ENCODE measurements at places on chromosomes 16 and 17. TPM values are rescaled to one million over a fixed set of nuclear protein-coding genes. Genes with fewer than 3 reads are reported as not detected.

Gene FBXW10B
- total RNA-seq: 0.34 TPM

Gene ATP5PD
- 154 TPM for total RNA-seq

Gene RNF222
- not detected for total RNA-seq

Gene KRT33B
- not detected for total RNA-seq

Gene KRT24
- total RNA-seq: not detected

Gene KRT39
- total RNA-seq: not detected

Gene CPHXL2
- total RNA-seq: not detected

Gene TPSG1
- total RNA-seq: 0.61 TPM

Gene HS3ST3A1
- 3.5 TPM for total RNA-seq

Gene FOXF1
- 28.2 TPM for total RNA-seq

Gene CCDC200
- total RNA-seq: not detected

Gene ESRP2
- total RNA-seq: 81.3 TPM

Gene ADAD2
- not detected for total RNA-seq

Gene RRAD
- 50.3 TPM for total RNA-seq

Gene AOC3
- total RNA-seq: 96.4 TPM

Gene EPN3
- 0.74 TPM for total RNA-seq

Gene ARL5C
- total RNA-seq: not detected

Gene TTYH2
- total RNA-seq: 2.4 TPM

Gene RGS11
- 6.8 TPM for total RNA-seq

Gene SLC12A3
- not detected for total RNA-seq

Gene CRYM
- 18.6 TPM for total RNA-seq

Gene MFAP4
- total RNA-seq: 159 TPM

Gene ZNF267
- total RNA-seq: 27.4 TPM

Gene KIF18B
- total RNA-seq: 0.89 TPM

Gene CORO1A
- total RNA-seq: 59.6 TPM

Gene SPNS1
- total RNA-seq: 24.6 TPM

Gene TERB1
- total RNA-seq: not detected

Gene CD68
- 478 TPM for total RNA-seq

Gene CTRB2
- not detected for total RNA-seq

Gene VTN
- total RNA-seq: 0.67 TPM

Gene NDEL1
- 62.3 TPM for total RNA-seq

Gene DOC2B
- total RNA-seq: 6.8 TPM

Gene KRT12
- total RNA-seq: not detected

Gene CCDC137
- total RNA-seq: 10.8 TPM

Gene TBC1D26
- not detected for total RNA-seq

Gene DHRS7C
- total RNA-seq: not detected

Gene KRTAP2-1
- total RNA-seq: not detected

Gene TAC4
- not detected for total RNA-seq

Gene KRTAP9-8
- total RNA-seq: not detected

Gene MARCHF10
- 1.4 TPM for total RNA-seq

Gene PABPN1L
- not detected for total RNA-seq

Gene PRDM7
- total RNA-seq: not detected

Gene SPATA22
- not detected for total RNA-seq

Gene CFAP97D1
- total RNA-seq: not detected

Gene MMP2
- total RNA-seq: 165 TPM

Gene TEKT5
- total RNA-seq: 0.20 TPM

Gene CENPN
- total RNA-seq: 9.5 TPM

Gene ATP2C2
- 153 TPM for total RNA-seq

Gene TP53TG3F
- not detected for total RNA-seq

Gene TBC1D3G
- not detected for total RNA-seq

Gene TBC1D3B
- total RNA-seq: 8.0 TPM

All from upper lobe of left lung (tissue), 6 donors.